ELR (cell line): ENCODE measurements at places on chromosomes 5 and 9.

DNA sequence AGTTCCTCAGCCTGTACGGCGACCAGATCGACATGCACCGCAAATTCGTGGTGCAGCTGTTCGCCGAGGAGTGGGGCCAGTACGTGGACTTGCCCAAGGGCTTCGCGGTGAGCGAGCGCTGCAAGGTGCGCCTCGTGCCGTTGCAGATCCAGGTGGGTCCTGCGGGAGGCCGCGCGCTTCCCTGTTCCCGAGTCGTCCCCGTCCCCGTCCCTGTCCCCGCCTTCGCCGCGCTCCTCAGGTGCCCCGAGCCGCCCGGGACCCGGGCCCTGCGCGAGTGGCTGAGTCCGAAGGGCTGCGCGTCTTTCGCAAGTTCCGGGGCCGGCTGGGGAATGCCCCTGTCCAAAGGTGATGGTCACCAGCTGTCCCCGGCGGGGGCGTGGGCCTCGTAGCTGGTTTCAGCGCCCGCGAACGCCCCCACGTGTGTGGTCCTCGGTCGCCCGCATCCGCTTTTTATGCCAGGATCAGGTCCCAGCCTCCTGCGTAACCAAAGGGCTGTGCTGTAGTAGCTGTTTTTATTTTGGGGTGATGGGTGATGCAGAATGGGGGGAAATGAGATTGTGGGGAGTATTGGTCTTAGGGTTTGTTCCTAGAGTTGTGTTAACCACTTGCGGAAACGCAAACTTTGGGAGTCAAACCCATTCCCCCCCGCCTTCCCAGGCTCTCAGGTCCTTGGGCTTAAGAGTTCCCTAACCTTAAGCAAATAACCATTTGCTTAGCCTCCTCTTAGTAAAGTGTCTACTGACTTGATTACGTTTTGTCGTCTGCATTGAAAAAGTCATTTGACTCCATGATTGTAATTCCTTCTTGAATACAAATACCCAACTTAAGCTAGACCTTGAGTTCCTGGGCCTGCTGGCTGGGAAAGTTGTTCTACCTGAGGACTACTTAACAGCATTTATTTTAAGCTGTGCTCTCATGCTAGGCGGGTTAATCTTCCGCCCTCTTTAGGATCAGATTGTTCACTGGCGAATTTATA lies 663 bp downstream of the ISOC1 start:
- peak; percentile 56 for DNase-seq

DNA sequence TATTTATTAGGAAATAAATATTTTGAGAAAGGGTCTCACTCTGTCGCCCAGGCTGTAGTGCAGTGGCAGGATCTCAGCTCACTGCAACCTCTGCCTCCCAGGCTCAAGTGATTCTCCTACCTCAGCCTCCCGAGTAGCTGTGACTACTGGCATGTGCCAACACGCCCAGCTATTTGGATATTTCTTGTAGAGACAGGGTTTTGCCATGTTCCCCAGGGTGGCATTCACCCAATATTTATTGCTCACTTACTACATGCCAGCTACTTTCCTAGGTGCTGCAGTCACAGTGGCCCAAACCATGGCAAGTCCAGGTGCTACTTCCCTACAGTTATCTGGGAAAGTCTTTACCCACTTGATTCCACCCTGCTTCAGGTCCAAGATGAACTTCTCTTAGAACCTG lies 8.3 kb upstream of the MED7 start:
- no peak for DNase-seq

GRCh38 chr5:61139094-61139873 lies 23.0 kb downstream of the SMIM15 start:
- peak; percentile 42 for DNase-seq

DNA sequence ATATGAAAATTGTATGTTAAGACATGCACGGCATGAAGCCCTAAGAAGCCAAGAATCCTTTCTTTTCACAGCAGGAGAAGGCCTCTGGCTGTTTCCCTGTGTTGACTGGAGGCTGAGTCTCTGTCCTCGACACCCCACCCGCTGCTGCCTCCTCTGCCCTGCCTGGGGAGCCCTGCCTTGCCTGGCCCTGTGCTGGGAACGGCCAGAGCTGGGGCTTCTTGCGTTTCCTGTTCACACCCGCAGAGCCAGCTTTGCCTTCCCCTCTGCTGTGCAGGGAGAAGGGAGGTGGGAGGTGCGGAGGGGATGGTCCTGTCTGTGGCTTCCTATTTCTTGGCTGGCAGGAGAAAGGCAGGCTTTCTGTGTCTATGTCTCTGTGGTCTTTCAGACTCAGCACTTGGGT lies 6.9 kb upstream of the GMCL2 start:
- no peak for DNase-seq

GRCh38 chr5:82142928-82143577 lies 135.1 kb downstream of the RPS23 start:
- DNase-seq: no peak

DNA sequence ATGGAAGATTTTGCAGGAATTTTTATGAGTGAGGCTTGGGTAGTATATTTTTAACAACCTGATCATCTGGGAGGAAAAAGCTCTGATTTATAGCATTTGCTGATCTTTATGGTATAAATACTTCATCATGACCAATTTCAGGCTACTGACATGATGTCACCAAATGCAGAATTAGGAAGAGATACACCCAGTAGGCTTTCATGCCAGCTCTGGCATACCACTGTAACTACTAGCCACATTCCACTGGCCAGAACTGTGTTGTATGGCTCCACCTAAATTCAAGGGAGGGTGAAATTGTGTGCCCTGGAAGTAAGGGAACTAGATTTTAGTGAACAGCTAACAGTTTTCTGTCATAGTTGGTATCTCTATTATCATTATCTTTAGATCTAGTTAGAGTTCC lies 17.6 kb downstream of the AP3S1 start:
- DNase-seq: no peak

- DNase-seq: peak; percentile 97
Observed at GRCh38 chr5:149228618-149229297, 42.9 kb upstream of the AFAP1L1 start.

- DNase-seq: peak; percentile 89
Observed at GRCh38 chr5:14440582-14441431, 140.8 kb upstream of the OTULINL start.

- DNase-seq: peak; percentile 14
Observed at GRCh38 chr9:1273859-1274258, 223.7 kb downstream of the DMRT2 start.

DNA sequence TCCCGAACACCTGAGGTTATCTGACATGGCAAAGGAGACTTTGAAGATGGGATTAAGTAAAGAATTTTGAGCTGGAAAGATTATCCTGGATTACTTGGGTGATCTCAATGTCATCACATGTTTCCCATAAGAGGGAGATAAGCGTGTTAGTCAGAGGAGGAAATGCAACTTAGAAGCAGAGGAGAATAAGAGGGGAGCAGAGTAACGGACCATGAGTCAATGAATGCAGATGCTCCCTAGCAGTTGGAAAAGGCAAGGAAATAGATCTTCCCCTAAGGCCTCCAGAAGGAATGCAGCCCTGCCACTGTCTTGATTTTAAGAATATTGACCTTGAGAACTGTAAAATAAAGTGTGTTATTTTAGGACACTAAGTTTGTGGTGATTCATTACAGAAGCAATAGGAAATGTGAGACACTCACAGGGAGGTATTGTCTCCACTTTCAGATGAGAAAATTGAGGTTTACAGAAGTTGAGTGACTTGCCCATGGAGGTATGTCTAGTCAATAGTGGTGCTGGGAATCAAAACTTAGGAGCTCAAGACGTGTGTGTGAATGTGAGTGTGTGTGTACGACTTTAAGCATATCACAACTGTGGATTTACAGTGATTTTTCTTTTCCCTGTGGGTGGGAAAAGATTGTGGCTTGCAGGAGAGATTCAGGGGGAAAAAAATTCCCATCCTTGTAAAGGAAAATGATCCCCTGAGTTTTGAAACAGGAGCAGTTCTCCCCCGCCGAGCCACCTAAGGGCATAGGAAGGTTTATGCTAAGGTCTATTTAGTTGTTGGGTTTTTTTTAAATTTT lies 125.3 kb downstream of the TRIM32 start:
- no peak for DNase-seq

GRCh38 chr5:57650360-57651069 lies 167.9 kb upstream of the ACTBL2 start:
- DNase-seq: peak; percentile 77

DNA sequence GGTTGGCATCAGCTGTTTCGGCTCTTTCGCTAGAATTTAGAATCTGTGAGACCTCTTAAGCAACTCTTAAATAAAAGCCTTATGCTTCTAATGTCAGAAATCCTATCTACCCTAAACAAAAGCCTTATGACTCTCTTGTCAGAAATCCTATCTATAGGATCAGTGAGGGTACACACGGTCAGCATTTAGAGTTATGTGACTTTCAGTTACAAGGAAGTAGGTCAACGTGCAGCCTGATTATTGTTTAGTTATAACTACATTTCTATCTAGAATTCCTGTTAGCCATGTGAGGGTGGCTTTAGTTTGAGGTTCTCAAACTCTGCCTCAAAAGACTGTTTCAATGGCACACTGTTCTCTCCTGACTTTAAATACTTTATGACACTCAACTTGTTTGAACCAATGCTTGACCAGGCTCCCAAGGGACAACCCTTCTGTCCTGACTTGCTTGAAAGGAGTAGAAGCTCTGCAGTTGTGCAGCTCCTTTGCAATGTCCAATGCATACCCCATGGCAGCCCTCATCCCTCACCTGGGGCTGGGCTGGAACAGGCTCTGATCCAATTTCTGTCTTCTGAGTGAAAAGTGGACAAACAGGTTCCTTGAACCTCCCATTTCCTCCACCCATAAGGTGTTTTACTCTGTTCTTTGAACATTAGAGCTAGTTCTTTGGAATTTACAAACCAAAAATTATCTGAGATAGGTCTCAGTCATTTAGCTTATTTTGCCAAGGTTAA lies 251.6 kb upstream of the PIK3R1 start:
- DNase-seq: no peak

GRCh38 chr5:180120237-180121101 lies 48.9 kb upstream of the RNF130 start:
- DNase-seq: no peak

DNA sequence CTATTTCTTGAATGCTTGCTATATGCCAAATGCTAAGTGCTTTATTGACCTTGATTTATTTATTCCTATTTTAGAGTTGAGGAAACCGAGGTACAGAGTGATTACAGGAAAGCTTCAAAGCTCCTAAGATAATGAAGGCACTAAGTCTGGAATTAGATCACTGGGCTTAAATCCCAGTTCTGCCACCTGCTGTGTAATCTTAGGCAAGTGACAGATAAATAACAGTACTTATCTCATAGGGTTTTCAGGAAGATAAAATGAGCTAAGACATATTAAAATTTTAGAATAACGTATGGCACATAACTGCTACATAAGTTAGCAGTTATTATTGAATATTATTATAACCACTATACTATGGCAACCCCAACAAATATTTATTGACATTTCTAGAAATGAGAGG lies 843.8 kb downstream of the DTWD2 start:
- no peak for DNase-seq

GRCh38 chr5:75551471-75551870 lies 39.8 kb downstream of the POLK start:
- peak; percentile 83 for DNase-seq

- DNase-seq: no peak
Observed at GRCh38 chr9:105751761-105752160, 57.4 kb downstream of the TMEM38B start.

- no peak for DNase-seq
Observed at GRCh38 chr5:57445705-57446037, 36.9 kb downstream of the ACTBL2 start.

GRCh38 chr9:35280399-35280798 lies 118.6 kb downstream of the UNC13B start:
- no peak for DNase-seq

DNA sequence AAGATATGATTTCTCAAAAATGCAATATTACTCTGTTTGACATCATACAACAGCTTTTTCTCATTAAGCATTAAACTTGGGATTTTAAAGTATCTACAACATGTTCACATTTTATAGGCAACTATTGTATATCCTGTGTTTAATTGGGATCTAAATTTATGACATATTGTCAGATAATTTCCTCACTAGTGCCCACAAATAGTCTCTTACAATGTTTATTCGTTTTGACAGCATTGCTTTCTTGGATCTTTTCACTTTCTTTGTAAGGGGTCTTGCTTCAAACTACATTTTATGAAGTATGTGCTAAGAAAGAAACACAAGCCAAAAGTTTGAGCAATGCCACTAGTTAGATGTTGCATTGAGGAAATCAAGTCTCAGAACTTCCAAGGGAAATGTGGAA lies 285.1 kb downstream of the TMEM167A start:
- no peak for DNase-seq

GRCh38 chr9:90969021-90969675 lies 167.5 kb downstream of the SYK start:
- DNase-seq: no peak

- DNase-seq: no peak
Observed at GRCh38 chr9:133882849-133883755, 109.0 kb downstream of the VAV2 start.

- DNase-seq: no peak
Observed at GRCh38 chr9:12318732-12319685, 374.2 kb upstream of the TYRP1 start.

DNA sequence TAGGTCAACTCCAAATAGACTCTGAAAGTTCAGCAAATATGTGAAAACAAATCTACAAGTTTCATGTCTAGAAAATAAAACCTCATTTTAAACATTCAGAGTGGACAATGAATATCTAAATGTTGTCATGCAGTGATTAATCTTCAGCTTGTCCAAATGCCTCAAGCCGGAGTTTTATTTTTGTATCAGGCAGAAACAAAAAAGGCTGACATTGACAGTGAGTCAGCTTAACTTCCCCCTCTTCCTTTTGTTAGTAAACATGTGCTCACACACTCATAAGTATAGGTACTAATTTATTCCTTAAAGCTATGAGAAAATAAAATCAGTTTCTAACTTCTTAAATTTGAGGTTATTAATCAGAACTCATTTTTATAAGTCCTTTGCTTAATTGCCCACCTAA lies 467.9 kb upstream of the DAB2 start:
- DNase-seq: peak; percentile 62

- DNase-seq: peak; percentile 91
Observed at GRCh38 chr5:34660444-34660843, 4.3 kb downstream of the RAI14 start.

DNA sequence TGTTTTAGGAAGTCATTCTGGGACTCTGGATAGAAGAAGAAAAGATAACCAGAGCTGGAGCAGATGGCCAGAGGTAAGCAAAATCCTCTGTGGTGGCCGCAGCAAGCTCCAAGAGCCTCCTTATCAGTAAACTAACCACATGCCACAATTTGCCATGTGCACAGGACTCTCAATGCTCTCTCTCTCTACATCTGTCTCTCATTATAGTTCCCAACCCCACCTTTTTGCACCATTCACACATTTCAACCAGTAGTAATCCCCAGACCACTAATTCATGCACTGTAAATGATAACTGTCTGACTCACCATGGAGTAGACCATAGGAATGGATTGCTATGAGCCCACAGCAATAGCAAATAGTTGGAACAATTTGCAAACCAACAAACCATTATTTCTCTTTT lies 526.1 kb downstream of the TLR4 start:
- no peak for DNase-seq

GRCh38 chr5:97635553-97635952 lies 452.5 kb upstream of the RIOK2 start:
- no peak for DNase-seq
